ENCODE measurements at places on chromosomes 16 and 17. TPM values are rescaled to one million over a fixed set of nuclear protein-coding genes. Genes with fewer than 3 reads are reported as not detected.

GRCh38 chr17:3528880-3529511 lies 28.6 kb downstream of the TRPV3 start:
- H3K27ac ChIP-seq, result no peak overlapping the region
- H3K4me1 ChIP-seq, result no peaks in the 10 kb centered on the region

GRCh38 chr17:45022655-45023339 lies 28.6 kb downstream of the DCAKD start:
- no peak overlapping the region for H3K4me3 ChIP-seq
- peaks cover 20% of the 10 kb centered on the region for H3K4me1 ChIP-seq
- DNase-seq, result no peak

DNA sequence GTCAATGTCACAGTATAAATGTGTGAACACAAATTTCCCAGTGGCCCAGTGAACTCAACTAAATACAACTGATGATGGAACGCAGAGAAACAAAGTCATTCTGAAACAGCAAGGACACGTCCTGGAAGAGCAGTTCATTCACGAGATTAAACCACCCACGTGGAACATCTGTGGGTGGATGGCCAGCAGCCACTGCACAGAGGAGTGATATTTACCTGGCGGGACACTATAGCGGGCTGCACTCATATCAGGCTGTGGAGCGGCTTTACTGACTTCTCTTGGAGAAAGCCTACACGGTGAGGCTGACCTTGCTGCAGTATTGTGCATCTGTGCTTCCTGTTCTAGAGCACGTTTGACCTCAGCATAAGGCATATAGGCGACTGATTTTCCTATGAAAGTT lies 87.3 kb downstream of the TTC19 start:
- no peaks in the 10 kb centered on the region for H3K27me3 ChIP-seq
- H3K27ac ChIP-seq, result no peak overlapping the region
- no peak for DNase-seq
- H3K4me3 ChIP-seq, result no peak overlapping the region
- peaks cover 13% of the 10 kb centered on the region for H3K4me1 ChIP-seq
- H3K36me3 ChIP-seq, result peaks cover 20% of the 10 kb centered on the region

ABCA6 gene
- total RNA-seq, result 0.16 TPM

DNA sequence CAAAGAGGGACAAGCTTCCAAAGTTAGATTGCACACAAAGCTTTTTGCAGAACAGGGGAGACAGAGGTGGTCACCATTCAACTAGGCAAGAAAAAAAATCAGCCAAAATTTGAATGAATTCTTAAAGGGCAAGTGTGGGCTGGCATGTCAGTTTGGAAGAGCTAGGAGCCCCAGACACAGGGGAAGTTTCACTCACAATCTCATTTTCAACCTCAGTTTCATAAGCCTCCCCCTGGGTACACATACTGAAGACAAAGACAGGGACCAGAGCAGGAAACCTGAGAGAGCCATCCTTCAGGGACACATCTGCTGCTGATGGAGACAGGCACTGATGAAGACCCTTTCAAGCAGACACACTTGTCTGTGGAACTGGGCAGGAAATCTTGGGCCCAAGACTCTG lies 106.3 kb upstream of the PSMD7 start:
- H3K27ac ChIP-seq, result no peak overlapping the region
- H3K4me1 ChIP-seq, result no peaks in the 10 kb centered on the region
- DNase-seq, result no peak
- no peaks in the 10 kb centered on the region for H3K27me3 ChIP-seq
- no peaks in the 10 kb centered on the region for H3K36me3 ChIP-seq

- H3K4me3 ChIP-seq, result peak overlapping the region; percentile 65
- H3K27me3 ChIP-seq, result no peaks in the 10 kb centered on the region
- DNase-seq, result no peak
- peaks cover 30% of the 10 kb centered on the region for H3K4me1 ChIP-seq
- H3K36me3 ChIP-seq, result peaks cover 6% of the 10 kb centered on the region
These were observed 1.4 kb downstream of the STAT5A start for GRCh38 chr17:42289611-42290181.

DNA sequence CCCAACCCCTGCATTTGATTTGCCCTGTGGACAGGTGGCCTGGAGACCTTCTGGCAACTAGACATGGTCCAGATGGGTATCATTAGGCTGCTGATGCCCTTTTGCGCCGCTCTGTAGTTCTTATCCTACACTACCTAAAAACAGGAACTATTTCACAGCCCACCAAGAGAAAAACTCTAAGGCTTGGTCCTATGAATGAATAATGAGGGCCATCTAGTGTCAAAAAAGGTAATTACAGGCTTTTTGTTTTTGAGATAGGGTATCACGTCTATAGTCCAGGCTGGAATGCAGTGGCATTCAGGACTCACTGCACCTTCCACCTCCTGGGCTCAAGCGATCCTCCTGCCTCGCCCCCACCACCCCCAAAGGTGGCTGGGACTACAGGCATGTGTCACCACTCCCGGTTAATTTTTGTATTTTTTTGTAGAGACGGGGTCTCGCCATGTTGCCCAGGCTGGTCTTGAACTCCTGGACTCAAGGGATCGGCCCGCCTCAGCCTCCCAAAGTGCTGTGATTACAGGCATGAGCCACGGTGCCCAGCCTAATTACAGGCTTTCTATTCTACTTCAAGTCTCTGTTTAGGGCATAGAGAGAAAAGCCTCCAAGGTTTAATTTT lies 20.9 kb downstream of the COIL start:
- peak; percentile 30 for DNase-seq
- no peak overlapping the region for H3K4me3 ChIP-seq
- no peaks in the 10 kb centered on the region for H3K27me3 ChIP-seq
- H3K36me3 ChIP-seq, result peaks cover 40% of the 10 kb centered on the region
- H3K27ac ChIP-seq, result no peak overlapping the region

GRCh38 chr16:26898200-26898599 lies 168.5 kb upstream of the C16orf82 start:
- no peaks in the 10 kb centered on the region for H3K36me3 ChIP-seq
- H3K27me3 ChIP-seq, result peaks cover 3% of the 10 kb centered on the region
- H3K27ac ChIP-seq, result no peak overlapping the region
- no peak for DNase-seq
- H3K4me3 ChIP-seq, result no peak overlapping the region

PRCD gene
- 0.38 TPM for total RNA-seq

ACSM5 gene
- total RNA-seq, result not detected

NACA2 gene
- not detected for total RNA-seq

DNA sequence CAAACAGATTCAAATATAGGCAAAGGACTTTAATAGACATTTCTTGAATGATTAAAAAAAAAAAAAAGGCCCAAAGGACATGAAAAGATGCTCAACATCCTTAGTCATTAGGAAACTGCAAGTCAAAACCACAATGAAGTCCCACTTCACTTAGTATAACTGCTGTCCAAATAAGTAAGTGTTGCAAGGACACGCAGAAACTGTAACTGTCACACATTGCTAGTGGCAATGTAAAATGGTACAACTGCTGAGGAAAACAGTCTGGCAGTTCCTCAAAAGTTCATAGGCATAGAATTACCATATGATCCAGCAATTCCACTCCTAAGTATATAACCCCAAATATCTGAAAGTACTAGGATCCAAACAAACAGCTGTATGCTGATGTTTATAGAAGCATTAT lies 112.7 kb downstream of the BRIP1 start:
- H3K27me3 ChIP-seq, result no peaks in the 10 kb centered on the region
- H3K36me3 ChIP-seq, result no peaks in the 10 kb centered on the region
- no peak overlapping the region for H3K27ac ChIP-seq
- H3K4me1 ChIP-seq, result no peaks in the 10 kb centered on the region
- DNase-seq, result no peak

DNA sequence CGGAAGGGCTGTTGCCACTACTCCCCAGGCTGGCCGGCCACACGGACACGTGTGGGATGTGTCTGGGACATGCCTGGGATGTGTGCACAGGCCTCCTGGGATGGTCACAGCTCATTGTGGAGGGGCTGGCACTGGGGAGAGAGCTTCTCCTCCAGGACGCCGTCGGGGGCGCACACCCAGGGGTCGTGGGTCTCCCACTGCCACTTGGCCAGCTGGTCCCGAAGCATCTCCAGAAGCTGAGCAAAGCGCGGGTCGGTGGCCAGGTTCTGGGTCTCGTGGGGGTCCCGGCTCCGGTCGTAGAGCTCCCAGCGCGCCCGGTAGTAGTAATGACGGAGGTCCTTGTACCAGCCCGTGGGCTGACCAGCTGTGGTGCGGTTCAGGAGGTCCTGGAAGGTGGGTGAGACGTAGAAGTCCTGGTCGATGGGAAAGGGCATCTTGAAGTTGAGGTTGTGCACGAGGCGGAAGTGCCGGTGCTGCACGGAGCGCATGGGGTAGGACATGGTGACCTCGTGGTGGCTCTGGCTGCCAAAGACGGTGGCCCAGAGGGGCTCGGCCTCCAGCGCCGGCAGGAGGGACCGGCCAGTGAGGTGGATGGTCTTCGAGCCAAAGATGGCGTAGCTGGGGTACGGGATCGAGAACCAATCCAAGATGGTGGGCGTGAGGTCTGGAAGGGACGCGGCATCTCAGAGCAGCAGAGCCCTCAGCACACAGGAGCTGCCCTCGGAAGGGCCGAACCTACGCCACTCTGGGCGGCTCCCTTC lies 9.6 kb downstream of the SGSH start:
- no peak for DNase-seq
- peaks cover 6% of the 10 kb centered on the region for H3K36me3 ChIP-seq
- no peaks in the 10 kb centered on the region for H3K4me1 ChIP-seq
- H3K27ac ChIP-seq, result no peak overlapping the region
- no peaks in the 10 kb centered on the region for H3K27me3 ChIP-seq
- no peak overlapping the region for H3K4me3 ChIP-seq

DNA sequence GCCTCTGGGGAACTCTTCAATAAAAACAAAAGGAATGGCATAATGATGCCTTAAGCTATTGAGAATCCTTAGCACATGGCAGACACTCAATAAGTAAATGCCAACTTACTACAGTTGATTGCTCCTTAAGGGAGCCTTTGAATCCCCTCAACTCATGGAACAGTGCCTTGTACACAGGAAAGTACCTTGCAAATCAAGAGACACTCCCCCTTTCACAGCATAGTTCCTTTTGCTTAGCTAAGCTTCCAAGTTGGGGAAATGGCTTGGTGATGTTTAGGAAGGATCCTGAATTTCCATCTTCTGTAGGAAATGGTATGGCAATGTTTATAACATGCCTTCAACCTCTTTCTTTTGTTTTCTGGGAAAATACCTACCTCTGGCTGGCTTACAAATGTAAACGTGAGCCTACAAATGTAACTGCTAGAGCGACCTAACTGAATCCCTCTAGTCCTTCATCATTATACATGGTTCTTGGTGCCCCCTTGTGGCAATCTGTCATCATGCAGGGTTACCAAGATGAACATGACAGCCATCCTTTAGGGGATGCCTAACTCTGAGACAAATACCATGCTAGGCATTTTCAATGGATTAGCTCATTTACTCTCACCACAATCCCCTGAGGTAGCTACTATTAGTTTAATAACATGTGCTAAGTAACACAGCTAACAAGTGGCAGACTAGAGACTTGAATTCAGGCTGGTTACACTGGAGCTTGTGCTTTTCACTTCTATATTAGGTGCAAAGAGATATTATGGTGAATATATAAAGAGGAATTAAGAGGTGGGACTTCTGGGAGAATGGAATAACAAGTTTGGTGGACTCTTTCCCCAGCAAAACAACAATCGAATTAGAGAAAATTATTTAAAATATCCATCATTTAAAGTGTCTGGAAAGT lies 65.0 kb downstream of the MMD start:
- H3K36me3 ChIP-seq, result no peaks in the 10 kb centered on the region
- DNase-seq, result peak; percentile 49
- no peak overlapping the region for H3K4me3 ChIP-seq
- H3K4me1 ChIP-seq, result no peaks in the 10 kb centered on the region

DNA sequence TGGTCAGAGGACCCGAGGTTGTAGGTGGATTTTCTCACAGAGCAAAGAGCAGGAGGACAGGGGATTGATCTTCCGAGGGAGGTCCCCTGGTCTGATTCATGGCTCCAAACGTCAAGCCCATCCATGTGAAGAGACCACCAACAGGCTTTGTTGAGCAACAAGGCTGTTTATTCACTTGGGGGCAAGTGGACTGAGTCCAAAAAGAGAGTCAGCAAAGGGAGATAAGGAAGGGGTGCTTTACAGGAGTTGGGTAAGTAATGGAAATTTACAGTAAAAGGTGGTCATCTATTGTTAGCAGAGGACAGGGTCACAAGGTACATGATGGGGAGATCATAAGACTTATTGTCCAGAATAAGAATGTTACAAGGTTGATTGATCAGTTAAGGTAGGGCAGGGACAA lies 2285.8 kb downstream of the TP53TG3F start:
- no peak for DNase-seq
- no peak overlapping the region for H3K27ac ChIP-seq

ZP2 gene
- not detected for total RNA-seq

GRCh38 chr17:601926-602303 lies 112.7 kb downstream of the VPS53 start:
- no peaks in the 10 kb centered on the region for H3K4me1 ChIP-seq
- peaks cover 14% of the 10 kb centered on the region for H3K36me3 ChIP-seq
- H3K4me3 ChIP-seq, result no peak overlapping the region
- H3K27me3 ChIP-seq, result no peaks in the 10 kb centered on the region
- peak overlapping the region; percentile 65 for H3K27ac ChIP-seq

DNA sequence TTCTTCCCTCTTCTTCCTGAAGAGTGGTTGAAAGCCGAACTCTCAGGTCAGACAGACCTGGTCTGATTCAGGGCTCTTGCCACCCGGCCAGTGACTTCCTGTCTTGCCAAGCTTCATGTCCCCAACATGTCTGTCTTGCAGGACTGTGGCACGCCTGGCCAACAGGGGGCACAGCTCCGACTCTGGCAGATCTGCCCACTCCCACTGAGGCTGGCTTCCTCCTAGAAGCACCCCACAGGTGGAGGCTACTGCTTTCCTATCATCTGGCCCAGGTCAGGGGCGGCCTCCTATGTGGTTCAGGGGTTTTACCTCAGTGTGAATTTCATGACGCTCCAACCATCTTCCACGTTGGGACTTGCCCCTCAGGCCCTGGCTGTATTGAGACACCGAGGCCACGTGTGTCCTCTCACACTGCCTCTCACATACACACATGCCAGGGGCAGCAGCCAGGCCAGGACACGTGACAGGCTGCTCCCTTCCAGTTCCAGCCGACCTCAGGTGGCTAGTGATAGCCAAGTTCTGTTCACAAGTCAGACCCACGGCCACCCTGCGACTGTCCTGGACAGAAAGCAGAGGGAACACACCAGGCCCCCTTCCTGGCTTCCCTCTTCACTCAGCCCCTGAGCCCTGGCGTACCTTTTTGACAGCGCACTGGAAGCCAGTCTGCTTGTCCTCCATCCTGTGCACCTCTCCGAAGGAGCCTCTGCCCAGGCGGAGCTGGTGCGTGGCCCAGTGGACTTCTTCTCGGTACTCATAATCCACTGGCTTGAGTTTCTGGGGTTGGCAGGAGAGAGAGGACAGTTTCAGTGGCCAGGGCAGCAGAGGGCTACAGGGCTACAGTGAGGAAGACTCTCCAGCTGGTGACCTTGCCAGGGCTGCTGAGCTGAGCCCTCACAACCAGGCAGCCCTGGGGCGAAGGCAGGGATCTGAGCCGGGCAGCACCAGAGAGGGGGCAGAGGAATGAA lies 22.6 kb upstream of the SPATA32 start:
- H3K27ac ChIP-seq, result no peak overlapping the region
- DNase-seq, result no peak
- H3K27me3 ChIP-seq, result no peaks in the 10 kb centered on the region
- H3K4me1 ChIP-seq, result no peaks in the 10 kb centered on the region

- no peaks in the 10 kb centered on the region for H3K36me3 ChIP-seq
- no peaks in the 10 kb centered on the region for H3K4me1 ChIP-seq
- H3K27ac ChIP-seq, result no peak overlapping the region
- DNase-seq, result no peak
- H3K4me3 ChIP-seq, result no peak overlapping the region
- no peaks in the 10 kb centered on the region for H3K27me3 ChIP-seq
These were observed 8.1 kb upstream of the TMEM100 start for GRCh38 chr17:55730808-55731207.

GRCh38 chr17:82299452-82299851 lies 18.0 kb downstream of the CD7 start:
- DNase-seq, result no peak
- no peak overlapping the region for H3K4me3 ChIP-seq
- H3K27ac ChIP-seq, result peak overlapping the region; percentile 95
- no peaks in the 10 kb centered on the region for H3K27me3 ChIP-seq
- H3K4me1 ChIP-seq, result peaks cover 76% of the 10 kb centered on the region

BAHCC1 gene
- total RNA-seq, result not detected

TVP23B gene
- 44.4 TPM for total RNA-seq
